Astrocyte (in vitro differentiated cells and primary cell): ENCODE measurements at places on chromosomes 16 and 17. TPM values are rescaled to one million over a fixed set of nuclear protein-coding genes. Genes with fewer than 3 reads are reported as not detected.

Gene SYT17
- total RNA-seq = 2.5 and 4.8 TPM in 2 replicates

DNA sequence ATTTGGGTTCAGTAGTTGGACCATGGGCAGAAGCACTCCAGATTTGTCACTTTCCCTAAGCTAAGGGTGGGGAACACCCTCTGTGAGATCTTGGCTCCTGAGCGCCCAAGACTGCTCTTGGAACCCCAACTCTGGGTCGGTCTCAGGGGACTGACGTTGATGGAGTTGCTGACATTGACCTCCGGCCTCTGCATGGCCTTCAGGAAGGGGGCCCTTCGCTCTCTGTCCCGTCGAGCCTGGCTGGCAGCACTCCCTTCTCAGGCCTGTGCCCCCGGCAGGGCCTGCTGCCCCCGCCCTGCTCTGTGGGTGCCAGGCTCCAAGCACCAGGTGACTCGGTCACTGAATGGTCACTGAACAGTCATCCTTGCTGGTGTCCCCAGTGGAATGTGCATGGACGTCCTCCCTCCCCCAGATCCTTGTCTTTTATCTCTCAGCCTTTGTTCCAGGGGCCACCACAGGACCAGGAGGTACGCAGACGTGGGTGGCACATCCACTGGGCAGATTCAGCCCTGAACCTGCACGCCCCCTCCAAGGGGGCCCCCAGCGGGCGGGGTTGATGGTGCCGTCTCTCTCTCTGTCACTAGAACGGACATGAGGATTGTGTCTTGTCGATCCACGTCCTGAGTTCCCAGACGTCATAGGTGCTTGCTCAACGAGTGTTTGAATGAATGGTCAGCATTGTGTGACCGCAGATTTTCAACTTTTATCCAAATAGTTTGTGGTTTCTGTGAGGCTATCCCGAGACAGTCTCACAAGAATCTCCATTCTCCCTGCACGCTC lies 314.5 kb downstream of the SEC14L1 start:
- no peaks in the 10 kb centered on the region for H3K36me3 ChIP-seq
- H3K4me1 ChIP-seq = peaks cover 71% of the 10 kb centered on the region
- H3K27ac ChIP-seq = peak overlapping the region; percentile 88
- no peaks in the 10 kb centered on the region for H3K27me3 ChIP-seq

DNA sequence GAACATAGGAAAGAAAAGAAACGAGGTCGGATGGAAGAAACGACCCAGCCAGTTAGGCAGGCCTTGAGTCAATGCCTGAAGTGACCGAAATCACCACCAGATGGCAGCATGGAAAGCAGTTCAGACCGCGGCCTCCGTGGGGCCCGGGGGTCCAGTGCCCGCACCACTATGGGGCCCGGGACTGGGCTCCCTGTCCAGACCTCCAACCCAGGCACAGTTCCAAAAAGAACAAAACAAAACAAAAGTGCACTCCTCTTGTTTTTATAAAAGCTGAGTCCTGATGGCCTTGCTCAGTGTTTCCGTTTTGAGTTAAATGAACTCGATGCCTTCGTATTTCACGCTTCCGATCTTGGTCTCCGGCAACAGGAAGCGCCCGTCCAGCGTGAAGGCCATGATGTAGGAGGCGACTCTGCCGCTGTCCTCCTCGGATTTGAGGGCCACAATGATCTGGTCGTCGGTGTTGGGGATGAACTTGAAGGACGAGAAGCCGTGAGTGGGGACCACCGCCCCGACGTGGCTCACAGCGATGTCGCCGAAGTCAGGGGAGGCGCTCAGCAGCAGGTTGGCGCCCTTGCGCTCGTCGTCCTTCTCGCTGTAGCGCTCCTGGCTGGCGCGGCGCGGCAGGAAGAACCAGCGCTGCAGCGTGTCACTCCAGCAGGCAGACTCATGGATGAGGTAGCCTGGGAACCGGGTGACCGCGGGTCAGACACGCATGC lies 13.7 kb upstream of the LGALS3BP start:
- H3K27me3 ChIP-seq = no peaks in the 10 kb centered on the region
- H3K4me3 ChIP-seq = no peak overlapping the region
- no peak overlapping the region for H3K27ac ChIP-seq
- peaks cover 12% of the 10 kb centered on the region for H3K36me3 ChIP-seq

- no peak overlapping the region for H3K27ac ChIP-seq
- DNase-seq = no peak
- H3K27me3 ChIP-seq = no peaks in the 10 kb centered on the region
- no peaks in the 10 kb centered on the region for H3K36me3 ChIP-seq
- H3K4me1 ChIP-seq = peaks cover 4% of the 10 kb centered on the region
These were observed 196.3 kb downstream of the AXIN2 start for GRCh38 chr17:65365169-65365568.
